T follicular helper cell (primary cell): ENCODE measurements at places on chromosomes 6 and 20.

GRCh38 chr6:145815309-145816274 is 997 bp upstream of the FBXO30 start:
- DNase-seq: no peak

DNA sequence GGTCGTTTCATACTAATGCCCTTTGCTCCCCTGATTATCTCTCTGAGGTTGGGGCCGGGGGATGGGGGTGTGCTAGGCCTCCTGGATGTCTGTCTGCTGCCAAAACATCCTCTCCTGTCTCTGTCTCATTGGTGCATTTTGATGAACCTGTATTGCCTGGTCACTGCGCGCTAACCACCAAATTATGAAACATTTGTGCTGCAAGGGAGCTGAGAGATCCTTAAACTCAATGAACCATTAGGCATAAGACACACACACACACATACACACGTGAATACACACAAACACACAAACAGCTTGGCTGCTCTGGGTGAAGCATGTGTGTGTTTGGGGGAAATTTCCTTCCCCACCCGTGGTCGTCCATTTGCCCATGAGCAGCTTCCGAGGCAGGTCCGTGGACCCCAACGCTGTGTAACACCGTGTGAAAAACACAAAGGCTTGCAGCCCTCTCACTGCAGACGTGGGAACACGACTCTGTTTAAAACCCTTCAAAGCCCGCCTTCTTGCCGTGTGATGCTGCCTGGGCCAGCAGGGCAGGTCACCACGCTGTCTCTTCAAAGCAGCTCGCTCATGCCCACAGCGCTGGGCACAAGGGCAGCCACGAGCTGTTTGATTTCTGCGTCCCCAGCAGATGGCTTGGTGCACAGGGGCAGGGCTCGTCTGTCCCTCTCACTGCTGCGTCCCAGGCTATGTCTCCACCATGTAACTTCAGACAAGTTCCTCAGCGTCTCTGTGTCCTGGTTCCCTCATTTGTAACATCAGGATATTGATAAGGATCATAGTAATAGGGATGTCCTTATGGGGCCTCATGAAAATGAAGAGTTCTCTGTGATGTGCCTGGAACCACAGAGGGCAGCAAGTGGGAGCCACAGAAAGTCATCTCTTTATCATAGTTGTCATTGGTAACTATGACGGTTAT is 96.8 kb downstream of the CDH26 start:
- no peak for DNase-seq

DNA sequence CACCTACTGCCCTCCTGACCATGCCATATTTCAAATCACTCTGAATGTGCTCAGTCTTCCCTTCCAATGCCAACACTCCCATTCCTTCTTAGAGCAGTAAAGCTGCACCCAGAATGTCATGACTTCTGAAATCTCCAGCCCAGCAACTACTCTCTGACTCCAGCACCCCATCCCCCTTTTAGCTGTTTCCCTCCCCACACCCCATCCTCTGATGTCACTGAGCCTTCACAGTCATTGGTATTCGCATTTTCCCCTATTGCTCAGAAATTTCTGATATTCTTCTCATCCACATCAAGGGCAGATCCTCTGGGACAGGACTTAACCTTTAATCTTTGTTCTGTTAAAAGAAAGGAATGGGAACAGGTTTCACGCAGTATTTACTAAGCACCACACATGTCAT is 67.1 kb upstream of the SLC4A11 start:
- no peak for DNase-seq

- DNase-seq: no peak
These were observed 18.6 kb downstream of the GMDS start for GRCh38 chr6:2226775-2227174.

DNA sequence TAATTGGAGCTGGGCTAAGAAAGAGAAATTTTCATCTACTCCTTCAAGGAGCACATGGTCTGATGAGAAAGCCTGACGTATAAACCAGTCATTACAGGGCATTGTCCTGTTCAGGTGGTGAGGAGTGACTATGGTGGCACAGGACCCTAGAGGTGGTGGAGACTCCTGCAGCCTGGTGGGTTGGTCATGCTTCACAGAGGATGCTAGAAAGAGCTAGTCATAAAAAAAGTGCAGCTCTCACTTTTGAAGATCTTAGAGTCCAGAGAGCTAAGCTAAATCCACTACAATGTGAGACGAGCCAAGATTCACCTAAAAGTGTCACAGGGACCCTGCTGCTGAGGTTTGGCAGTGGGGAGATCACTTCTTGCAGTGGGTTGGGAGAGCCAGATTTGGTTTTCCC is 9.8 kb upstream of the ZNF831 start:
- DNase-seq: no peak

- no peak for DNase-seq
These were observed 22.2 kb upstream of the VAPB start for GRCh38 chr20:58366866-58367265.

- DNase-seq: no peak
These were observed 300.7 kb downstream of the RNGTT start for GRCh38 chr6:88662653-88663174.

- no peak for DNase-seq
These were observed 556 bp downstream of the PANK2 start for GRCh38 chr20:3889489-3890397.

GRCh38 chr6:161001421-161001820 is 9.9 kb downstream of the MAP3K4 start:
- no peak for DNase-seq

GRCh38 chr6:106623039-106623438 is 6.3 kb downstream of the RTN4IP1 start:
- DNase-seq: no peak

DNA sequence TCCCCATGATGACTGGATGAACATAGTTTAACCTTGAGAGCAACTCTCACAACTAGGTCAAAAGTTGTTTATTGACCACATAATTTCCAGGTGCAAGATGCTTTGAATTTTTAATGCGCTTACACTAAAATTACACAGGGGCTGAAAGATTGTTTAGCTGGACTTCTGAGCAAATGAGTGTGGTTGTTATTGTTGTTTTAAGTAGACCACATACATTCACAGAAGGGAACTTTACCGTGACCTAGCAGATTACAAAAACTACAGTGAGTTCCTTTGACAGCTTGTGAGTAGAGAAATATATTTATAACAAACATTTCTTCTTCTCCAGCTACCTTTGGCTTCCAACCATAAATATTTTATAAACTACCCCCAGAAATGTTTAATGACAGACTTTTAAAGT is 178.9 kb downstream of the UST start:
- DNase-seq: no peak

GRCh38 chr20:5919626-5920544 is 30.4 kb downstream of the TRMT6 start:
- DNase-seq: no peak

DNA sequence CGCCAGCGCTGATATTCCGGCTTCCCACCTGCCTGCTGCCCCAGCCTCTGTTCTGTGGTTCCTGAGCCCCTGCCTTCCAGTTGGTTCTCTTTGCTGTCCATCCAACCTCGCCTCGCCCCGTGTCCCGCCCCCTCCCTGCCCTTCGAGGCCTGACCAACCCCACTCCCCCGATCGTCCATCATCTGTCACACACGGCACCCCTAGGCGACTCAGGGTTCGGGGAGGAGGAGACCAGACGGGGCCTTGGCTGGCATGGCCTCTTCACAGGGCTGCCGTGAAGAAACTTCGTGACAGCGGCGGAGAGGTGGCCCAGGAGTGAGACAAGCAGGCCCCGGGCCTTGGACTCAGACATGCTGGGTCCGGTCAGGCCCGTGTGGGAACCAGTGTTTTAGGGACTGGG is 226.1 kb downstream of the QKI start:
- no peak for DNase-seq

DNA sequence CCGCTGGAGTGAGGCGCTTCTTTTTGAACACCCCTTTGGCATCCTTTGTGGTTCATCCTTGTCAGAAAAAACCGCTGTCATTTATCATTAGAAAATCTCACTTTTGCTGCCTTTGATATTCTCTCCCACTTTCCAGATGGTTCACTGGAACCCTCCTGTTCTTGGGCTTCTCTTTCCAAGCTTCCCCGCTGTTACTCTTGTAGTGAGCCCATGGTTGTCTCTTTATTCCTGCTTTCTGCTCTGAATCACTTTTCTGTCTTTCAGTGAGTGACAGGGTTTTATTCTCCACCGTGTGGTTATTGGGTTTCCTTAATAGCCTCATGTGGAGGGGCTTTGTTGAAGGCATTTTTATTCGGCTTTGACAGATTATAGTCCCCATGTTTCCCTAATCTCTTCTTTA is 117.0 kb downstream of the FARS2 start:
- no peak for DNase-seq
